ENCODE measurements at places on chromosomes 6 and 20.

GRCh38 chr6:121855521-121855920 lies 420.1 kb downstream of the GJA1 start:
- no peak for DNase-seq

GRCh38 chr6:17577059-17577458 lies 23.0 kb upstream of the FAM8A1 start:
- no peak for DNase-seq

DNA sequence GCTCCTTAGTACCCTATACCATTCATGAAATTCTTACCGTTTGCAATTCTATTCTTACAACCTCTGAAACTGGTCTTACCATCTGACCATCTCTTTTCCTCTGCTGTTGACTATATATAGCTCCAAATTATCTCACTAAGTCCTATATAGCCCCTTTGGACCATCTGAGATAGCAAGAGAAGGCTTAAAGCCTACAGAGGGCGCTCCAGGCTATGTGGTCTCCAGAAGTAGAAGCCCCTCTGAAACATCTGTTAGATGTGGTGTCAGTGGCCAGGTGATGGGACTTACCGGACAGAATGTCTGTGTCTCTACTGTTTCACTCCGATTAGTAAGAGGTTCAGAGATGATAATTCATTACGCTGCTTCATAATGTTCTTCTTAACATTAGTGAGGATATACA lies 140.7 kb upstream of the BMP2 start:
- no peak for DNase-seq

DNA sequence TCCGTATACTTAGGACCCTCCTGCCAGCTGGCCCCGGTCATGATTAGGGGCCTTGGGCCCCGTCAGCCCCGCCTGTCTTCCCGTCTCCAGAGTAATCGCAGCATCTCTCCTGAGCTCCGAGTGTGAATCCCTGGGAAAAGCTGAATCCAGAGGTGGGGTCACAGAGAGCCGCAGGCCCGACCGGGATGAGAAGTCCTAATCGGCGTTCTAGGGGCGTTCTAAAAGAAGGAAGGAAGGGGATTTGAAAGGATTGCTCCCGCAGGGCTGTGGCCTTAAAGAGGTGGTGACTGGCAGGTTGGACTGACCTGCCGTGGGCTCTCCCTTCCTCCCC lies 371 bp downstream of the HMGN4 start:
- no peak for DNase-seq

DNA sequence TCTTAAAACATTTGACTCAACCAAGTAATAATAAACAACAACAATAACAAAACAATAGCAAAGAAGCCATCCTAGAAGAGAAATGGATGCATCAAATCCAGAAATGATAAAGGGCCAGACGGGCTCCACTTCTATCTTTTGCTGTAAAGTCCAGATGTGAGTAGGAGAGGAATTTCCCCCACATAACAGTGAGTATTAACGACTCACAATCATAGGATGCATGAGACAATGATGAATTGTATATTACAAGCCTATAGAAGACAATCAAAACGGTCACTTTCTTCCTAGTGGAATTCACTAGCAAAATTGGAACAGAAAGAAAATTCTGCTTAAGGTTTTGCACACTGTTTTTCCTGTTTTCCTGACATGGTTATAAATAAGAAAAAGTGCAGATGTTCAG lies 97.0 kb upstream of the PREP start:
- DNase-seq, result no peak

- DNase-seq, result no peak
Measured at GRCh38 chr6:16474772-16475493, 236.5 kb downstream of the GMPR start.

GRCh38 chr6:100112855-100113508 lies 119.0 kb upstream of the MCHR2 start:
- DNase-seq, result no peak

GRCh38 chr6:155155787-155156447 lies 107.9 kb upstream of the CLDN20 start:
- DNase-seq, result no peak

All from activated CD8-positive, alpha-beta memory T cell treated with anti-CD3 and anti-CD28 coated beads for 48 hours (primary cell).